ENCODE measurements at places on chromosomes 7 and 10.

GRCh38 chr7:44759246-44759645 is 10.6 kb downstream of the ZMIZ2 start:
- no peak for DNase-seq

- DNase-seq = no peak
Observed at GRCh38 chr7:118836933-118837332, 612.4 kb downstream of the ANKRD7 start.

GRCh38 chr7:34091321-34091917 is 186.1 kb downstream of the BMPER start:
- DNase-seq = peak; percentile 34

- no peak for DNase-seq
Observed at GRCh38 chr7:2211259-2211880, 21.4 kb downstream of the MAD1L1 start.

- no peak for DNase-seq
Observed at GRCh38 chr7:140196361-140197217, 19.8 kb upstream of the KDM7A start.

DNA sequence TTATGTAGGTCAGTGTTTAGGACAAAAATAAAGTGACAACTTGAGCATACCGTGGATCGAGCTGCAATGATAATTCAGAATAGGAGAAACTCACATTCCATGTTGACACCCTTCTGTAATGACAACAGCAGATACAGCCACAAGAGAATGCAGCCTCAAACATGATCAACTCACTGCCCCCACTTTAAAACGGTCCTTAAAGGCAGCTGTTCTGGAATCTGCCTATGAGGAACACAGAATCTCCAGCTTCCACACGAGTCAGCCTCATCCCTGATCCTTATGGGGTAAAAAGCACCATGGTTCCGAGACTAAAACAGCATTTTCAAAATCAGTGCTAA is 32.5 kb upstream of the DAGLB start:
- no peak for DNase-seq

DNA sequence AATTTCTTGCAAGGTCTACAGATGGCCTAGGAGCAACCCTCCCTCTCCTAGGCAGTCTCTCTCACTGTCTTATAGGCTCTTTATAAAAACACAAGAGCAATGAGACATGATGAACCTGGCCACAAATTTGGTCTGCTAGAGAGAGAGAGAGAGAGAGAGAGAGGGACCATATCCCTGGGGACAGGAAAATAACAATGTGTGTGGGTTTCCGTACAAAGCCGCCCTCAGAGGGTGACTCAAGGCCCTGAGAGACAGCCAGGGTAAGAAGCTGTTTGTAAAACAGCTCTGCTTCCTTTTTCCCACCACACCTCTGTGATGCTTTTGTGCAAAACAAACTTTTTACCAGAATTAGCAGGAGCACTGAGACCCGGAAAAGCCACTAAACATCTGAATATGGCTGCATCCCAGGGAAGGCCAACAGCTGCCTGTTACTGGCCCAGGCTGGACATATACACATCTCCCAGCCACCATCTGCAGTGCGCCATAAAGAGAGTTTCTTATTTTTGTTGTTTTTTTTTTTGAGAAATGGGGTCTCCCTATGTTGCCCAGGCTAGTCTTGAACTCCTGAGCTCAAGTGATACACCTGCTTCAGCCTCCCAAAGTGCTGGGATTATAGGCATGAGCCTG is 18.4 kb downstream of the GIMAP5 start:
- DNase-seq = no peak

DNA sequence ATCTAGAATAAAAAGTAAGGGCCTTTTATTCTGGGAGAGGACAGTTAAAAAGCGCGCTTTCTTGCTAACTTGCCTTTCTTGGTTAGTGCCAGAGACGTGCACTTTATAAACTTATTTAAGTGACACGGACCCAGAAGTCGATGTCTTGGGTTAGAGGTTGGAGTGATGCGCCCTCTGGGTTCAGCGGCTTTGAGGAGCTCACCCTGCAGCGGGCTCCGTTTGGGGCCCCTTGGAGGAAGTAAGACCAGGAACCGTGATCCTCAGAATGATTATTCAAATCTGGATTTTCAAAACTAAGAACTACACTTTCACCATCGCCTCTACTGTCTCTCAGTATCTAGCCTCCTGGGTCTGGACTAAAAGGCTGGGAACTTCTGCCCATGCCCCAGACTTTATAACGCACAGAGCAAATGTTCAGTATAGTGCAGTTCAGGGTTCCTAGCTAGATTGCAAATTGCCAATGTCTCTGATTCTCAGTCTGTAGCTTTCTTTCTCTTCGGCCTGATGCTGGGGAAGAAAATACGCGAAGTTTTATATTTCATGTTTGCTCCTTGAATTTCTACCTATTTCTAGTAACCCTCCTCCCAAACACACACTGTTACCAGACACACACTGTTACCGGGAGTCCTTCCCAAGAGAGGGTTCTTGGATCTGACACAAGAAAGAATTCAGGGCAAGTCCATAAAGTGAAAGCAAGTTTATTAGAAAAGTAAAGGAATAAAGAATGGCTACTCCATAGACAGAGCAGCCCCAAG is 18.6 kb upstream of the SMO start:
- DNase-seq = no peak
